Stimulated activated CD8-positive, alpha-beta memory T cell treated with anti-CD3 and anti-CD28 coated beads, Interleukin-7, amount 100 ng/mL, for 4 hours (primary cell): ENCODE measurements at places on chromosomes 13 and 19.
A peak's percentile ranks its signal among the peaks of the same experiment; 100 is the strongest.

GRCh38 chr13:40637643-40638042 is 28.8 kb downstream of the FOXO1 start:
- DNase-seq: no peak

DNA sequence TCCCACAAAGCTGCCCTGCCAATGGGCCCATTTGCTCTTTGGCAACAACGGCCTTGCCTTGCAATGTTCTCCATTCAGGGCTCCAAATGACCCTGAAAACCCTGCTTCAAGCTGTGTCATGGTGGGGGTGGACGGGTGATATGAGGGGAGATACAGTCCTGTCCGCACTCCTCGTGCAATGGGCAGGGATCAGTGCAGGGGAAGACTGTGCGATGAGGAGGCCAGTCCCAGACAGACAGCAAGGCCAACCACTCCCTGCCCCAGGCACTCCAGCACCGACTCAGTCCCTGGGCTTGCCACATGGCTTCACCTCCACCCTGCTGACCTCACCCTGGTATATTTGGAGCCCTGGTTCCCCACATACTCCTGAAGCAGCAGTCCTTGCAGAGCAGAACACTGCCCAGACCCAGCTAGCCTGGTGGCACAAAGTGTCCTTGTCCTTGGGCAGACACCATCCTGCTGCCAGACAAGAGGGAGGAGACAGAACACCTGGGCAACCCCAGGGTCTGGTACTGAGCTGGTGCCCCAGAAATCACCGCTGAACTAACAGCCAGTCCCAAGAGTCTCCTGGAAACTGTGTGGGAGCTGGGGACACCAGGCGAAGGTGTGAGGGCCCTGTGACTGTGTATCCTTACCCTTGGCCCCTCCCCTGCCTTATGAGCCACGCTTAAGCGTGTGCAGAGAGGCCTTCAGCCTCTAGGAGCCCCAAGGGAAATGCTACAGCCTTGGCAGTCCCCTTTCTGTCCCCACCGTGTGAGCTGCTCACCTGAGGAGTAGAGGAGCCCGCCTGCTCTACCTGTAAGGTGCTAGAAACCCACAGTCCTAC is 9.1 kb upstream of the SLC35E1 start:
- DNase-seq: no peak

GRCh38 chr13:34335014-34336007 is 517.4 kb downstream of the RFC3 start:
- no peak for DNase-seq

GRCh38 chr13:39527961-39528660 is 74.9 kb downstream of the LHFPL6 start:
- DNase-seq: no peak

DNA sequence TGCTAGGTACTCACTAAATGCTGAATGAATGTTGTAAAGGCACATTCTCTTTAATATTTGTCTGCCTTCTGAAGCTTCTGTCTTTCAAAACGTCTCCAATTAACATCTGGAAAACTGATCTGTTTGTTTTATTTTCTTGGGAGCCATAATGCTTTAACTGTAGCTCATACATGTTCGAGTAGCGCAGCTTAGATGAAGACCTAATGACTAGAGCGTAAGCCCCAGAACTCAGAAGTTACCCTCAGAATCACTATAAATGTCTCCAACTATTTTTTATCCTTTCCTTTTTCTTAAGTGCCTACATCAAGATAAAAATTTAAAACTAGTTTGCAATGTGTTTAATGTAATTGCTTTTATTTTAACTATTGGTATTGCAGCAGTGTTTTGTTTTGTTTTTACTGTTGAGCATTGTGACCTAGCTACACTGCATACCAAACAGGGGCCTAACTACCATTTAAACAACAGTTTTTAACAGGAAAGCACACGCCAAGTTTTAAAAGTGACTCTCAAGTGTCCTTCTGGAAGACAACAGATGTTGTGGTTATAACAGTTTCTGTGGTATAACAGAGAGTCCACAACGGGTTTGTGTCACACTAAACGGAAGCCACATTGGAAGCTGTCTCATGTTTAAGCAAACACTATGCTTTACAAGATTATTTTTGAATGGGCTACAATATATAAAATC is 42.0 kb downstream of the MRPL57 start:
- no peak for DNase-seq

DNA sequence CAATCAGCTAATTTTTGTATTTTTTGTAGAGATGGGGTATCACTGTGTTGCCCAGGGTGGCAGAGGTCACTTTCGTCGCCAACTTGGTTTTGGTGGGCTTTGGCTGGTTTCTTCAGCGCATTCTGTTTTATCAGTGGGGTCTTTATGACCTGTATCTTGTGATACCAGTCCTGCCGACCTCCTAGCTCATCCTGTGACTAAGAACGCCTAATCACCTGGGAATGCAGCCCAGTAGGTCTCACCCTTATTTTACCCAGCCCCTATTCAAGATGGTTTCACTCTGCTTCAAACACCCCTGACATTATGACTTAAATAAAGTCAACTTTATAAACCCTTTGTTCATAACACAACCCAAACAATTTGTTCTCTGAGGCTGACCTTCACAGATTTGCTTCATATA is 3.0 kb upstream of the ZNF878 start:
- DNase-seq: no peak

DNA sequence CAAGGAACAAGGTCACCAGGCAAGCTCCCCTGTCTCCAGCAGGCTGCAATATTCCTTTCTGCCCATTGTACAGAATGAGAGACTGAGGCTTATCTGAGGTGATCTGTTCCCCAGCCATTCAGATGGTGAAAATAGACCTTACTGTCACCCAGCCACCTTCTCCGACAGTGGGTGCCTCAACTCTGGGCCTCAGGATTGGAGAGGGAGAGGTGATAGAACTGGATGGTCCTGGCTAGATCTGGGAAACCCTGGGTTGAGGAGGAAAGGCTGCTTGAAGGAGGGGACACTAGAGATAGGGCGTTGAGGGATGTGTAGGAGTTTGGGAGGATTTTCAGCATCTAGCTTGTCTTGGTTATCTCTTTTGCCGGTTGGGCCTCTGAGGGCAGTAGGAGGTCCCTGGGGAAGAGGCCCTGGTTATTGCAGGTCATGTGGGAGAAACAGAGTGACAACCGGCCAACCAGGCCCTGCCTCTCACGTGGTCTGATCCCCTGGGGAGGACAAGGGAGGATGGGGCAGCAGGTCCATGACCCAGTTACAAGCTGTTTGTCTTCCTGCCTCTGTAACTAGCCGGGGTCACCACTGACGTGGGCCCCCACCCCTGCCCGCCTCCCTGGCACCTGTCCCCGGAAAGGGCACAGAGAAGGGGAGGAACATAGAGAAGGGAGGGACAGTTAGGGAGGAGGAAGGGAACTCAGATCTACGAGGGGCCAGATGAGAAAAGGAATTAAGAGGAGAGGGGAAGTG is 8.2 kb downstream of the NFIC start:
- no peak for DNase-seq

DNA sequence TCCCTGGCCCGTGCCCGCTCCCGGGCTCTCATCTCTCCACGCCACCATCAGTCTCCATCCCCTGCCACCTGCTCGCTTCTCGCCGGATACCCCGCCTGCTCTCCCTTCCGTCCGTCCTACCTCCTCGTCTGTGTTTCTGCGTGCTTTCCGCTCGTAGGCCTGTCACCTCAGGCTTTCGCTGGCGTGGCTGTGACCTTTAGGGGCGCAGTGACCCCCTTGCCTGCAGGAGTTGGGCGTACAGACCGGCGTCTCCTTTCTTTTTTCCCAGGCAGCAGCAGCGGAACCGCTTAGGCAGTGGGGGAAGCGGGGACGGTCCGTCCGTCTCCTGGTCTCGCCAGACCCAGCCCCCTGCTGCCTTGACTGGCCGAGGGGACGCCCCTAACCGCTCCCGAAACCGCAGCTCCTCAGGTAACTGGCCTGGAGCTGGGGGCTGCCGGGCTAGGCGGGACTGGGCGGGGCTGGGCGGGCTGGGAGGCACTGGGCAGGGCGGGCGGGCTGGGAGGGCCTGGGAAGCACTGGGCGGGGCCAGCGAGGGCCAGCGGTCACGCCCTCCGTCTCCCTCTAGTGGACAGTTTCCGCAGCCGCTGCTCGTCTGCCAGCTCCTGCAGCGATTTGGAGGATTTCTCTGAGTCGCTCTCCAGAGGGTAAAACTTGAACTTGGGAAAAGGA is 6.3 kb downstream of the PGLYRP1 start:
- peak; percentile 61 for DNase-seq

DNA sequence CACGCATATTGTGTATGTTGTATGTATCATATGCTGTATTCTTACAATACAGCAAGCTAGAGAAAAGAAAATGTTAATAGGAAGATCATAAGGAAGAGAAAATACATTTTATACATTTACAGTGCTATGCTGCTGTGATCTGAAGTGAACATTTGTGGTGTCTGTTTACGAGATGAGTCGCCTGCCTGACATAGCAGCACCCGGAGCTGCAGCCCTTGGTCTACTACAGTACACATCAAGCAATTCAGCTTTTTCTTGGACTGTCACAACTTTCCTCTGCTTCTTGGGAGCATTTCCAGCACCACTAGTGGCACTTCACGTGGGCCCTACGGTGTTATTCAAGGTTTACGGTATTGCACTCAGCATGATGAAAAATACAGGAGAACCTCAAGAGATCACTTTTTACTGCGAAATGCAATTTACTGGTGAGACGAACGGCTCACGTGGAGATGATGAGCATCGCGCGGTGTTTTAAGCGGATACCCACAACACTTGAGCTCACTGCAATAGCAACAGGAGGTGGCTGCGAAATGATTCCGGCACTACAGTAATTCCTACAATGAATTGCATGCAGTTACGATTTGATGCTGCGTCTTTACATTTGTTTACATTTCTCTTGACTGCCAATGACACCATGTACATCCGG is 308.4 kb downstream of the FGF9 start:
- no peak for DNase-seq

- no peak for DNase-seq
These were observed 69.7 kb upstream of the EDNRB start for GRCh38 chr13:77988355-77988754.

DNA sequence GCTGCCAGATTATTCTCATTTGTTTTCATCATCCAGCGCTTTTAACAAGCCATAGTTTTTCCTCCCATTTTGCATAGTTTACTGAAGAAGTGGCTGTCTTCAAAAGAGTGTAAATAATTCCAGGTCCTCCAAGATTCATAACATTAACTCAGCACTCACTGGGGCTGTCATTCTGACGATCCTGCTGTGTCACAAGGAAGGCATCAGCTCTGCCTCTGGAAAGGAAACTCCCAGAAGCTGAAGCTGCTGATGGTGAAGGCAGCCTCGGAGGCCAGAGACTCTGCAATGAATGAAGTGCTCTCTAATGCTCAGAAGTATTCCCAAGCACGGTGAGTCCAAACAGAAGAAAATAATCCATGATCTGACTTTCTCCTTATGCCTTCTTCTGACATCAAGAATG is 60.0 kb downstream of the FLT1 start:
- DNase-seq: no peak
